Activated naive CD4-positive, alpha-beta T cell treated with anti-CD3 and anti-CD28 coated beads for 36 hours (primary cell): ENCODE measurements at places on chromosomes 5 and 9. TPM values are rescaled to one million over a fixed set of nuclear protein-coding genes. Genes with fewer than 3 reads are reported as not detected.

The SLCO4C1 gene
- total RNA-seq: not detected

The SLC36A2 gene
- not detected for total RNA-seq

DNA sequence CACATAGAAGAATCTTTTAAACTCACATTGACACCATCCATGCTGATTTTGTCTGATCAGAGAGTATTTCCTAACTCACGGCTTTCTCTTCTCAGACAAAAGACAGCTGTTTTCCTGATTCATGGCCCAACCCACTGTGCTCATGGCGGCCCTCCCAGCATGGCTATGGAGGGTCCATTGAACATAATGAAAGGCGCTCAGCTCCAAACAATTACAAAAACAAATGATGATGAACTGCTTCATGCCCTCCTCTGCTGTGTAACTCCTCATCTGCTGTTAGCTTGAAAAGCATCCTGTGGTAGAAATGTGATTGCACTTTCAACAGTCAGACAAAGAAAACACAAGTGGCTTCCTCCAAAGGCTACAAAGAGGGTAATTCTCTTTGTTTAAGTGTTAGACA, 673.8 kb downstream of the PRELID2 start:
- no peaks in the 10 kb centered on the region for H3K4me1 ChIP-seq
- H3K27ac ChIP-seq: no peak overlapping the region
- no peak for DNase-seq
- H3K27me3 ChIP-seq: no peaks in the 10 kb centered on the region
- H3K4me3 ChIP-seq: no peak overlapping the region

GRCh38 chr5:132301344-132302271, 7.4 kb downstream of the SLC22A4 start:
- peaks cover 8% of the 10 kb centered on the region for H3K36me3 ChIP-seq
- H3K27me3 ChIP-seq: peaks cover 6% of the 10 kb centered on the region
- no peak overlapping the region for H3K4me3 ChIP-seq
- no peak for DNase-seq
- peaks cover 6% of the 10 kb centered on the region for H3K4me1 ChIP-seq

- no peaks in the 10 kb centered on the region for H3K27me3 ChIP-seq
- H3K27ac ChIP-seq: no peak overlapping the region
- no peak for DNase-seq
- no peak overlapping the region for H3K4me3 ChIP-seq
These were observed 204.9 kb downstream of the ZNF462 start for GRCh38 chr9:107067739-107068416.

GRCh38 chr5:114361724-114362196, at the start of gene KCNN2:
KCNN2 (plus strand) TSS chr5:114362070; CDS start chr5:114362140, 70 bp downstream.
- DNase-seq: no peak
- H3K4me3 ChIP-seq: peak within 1 kb of the TSS; percentile 59
- H3K27ac ChIP-seq: no peak within 1 kb of the TSS
- H3K36me3 ChIP-seq: no peaks in the 10 kb centered on the region
- H3K27me3 ChIP-seq: peaks cover 45% of the 10 kb centered on the region
- H3K4me1 ChIP-seq: peaks cover 8% of the 10 kb centered on the region

DNA sequence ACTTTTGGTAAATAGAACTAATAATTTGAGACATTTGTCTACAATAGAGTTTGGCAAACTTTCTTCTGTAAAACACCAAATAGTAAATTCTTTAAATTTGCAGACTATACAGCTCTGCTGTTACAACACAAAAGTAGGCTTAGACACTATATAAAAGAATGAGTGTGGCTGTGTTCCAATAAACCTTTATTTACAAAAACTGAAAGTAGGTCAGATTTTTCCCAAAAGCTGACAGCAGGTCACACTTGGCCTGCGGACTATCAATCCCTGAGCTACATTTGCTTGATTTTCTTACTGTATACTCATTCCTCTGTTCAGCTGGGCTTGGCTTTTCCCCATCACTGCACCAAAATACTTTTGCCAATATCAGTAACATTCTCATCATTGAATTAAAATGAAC, 189.4 kb downstream of the COMMD10 start:
- H3K4me3 ChIP-seq: no peak overlapping the region
- H3K4me1 ChIP-seq: peaks cover 3% of the 10 kb centered on the region
- H3K27me3 ChIP-seq: no peaks in the 10 kb centered on the region
- no peak overlapping the region for H3K27ac ChIP-seq
